T-helper 1 cell treated with Interleukin-12 subunit alpha and Interleukin-12 subunit beta and Interleukin-4 antibody, amounts not matched to agents 30 ng/mL and 1 ng/mL, for 36 hours (primary cell): ENCODE measurements at places on chromosomes 11 and 22. TPM values are rescaled to one million over a fixed set of nuclear protein-coding genes. Genes with fewer than 3 reads are reported as not detected.

Gene HEPHL1
- not detected in 2 replicates for total RNA-seq

Gene SYTL2
- 96.5 and 97.9 TPM in 2 replicates for total RNA-seq

Gene LIF
- 208 and 211 TPM in 2 replicates for total RNA-seq

Gene UBQLNL
- total RNA-seq = 0.12 and 0.34 TPM in 2 replicates

Gene TP53I11
- total RNA-seq = 2.6 and 2.7 TPM in 2 replicates

Gene OSM
- 193 and 195 TPM in 2 replicates for total RNA-seq

Gene JAML
- total RNA-seq = 53.1 and 55.6 TPM in 2 replicates

Gene TYR
- not detected in 2 replicates for total RNA-seq

Gene TRIM3
- total RNA-seq = 4.6 and 5.5 TPM in 2 replicates

Gene KCNJ11
- total RNA-seq = 0.42 and 0.61 TPM in 2 replicates

Gene NLRP14
- 0.24 and 0.34 TPM in 2 replicates for total RNA-seq

Gene TBX1
- total RNA-seq = not detected in 2 replicates

Gene RAB3IL1
- total RNA-seq = 0.34 and 0.41 TPM in 2 replicates

Gene APOBEC3G
- total RNA-seq = 110 and 112 TPM in 2 replicates

Gene TNNT3
- 6.1 and 6.7 TPM in 2 replicates for total RNA-seq

Gene FGF4
- total RNA-seq = not detected in 2 replicates

Gene TRIM5
- total RNA-seq = 22.1 and 24.0 TPM in 2 replicates

Gene MMP13
- 0.17 TPM in 1 of 2 replicates, not detected in the other for total RNA-seq

Gene BRMS1
- total RNA-seq = 53.7 and 53.8 TPM in 2 replicates

Gene MAPK11
- 29.0 and 33.2 TPM in 2 replicates for total RNA-seq

Gene OR2D2
- total RNA-seq = 0.20 TPM in 2 replicates

Gene MYOD1
- not detected in 2 replicates for total RNA-seq

Gene OR52I2
- total RNA-seq = not detected in 2 replicates

Gene TSSC4
- 51.6 and 55.3 TPM in 2 replicates for total RNA-seq

Gene DLG2
- 0.88 and 1.4 TPM in 2 replicates for total RNA-seq

Gene CEND1
- 4.0 and 4.1 TPM in 2 replicates for total RNA-seq

Gene CCDC82
- 33.0 and 36.6 TPM in 2 replicates for total RNA-seq

Gene CXCR5
- 0.51 and 0.59 TPM in 2 replicates for total RNA-seq

Gene C11orf52
- not detected in 2 replicates for total RNA-seq

Gene GSTT4
- not detected in 2 replicates for total RNA-seq

Gene OR51I1
- total RNA-seq = not detected in 2 replicates

Gene MRPL48
- 50.4 and 51.8 TPM in 2 replicates for total RNA-seq

Gene MISFA
- 4.6 and 5.3 TPM in 2 replicates for total RNA-seq

Gene GTSE1
- 55.8 and 56.0 TPM in 2 replicates for total RNA-seq

Gene OR8I2
- not detected in 2 replicates for total RNA-seq

Gene RPS25
- total RNA-seq = 1,270 and 1,290 TPM in 2 replicates

Gene PRSS23
- total RNA-seq = 8.0 and 11.7 TPM in 2 replicates

Gene SLC35C1
- total RNA-seq = 23.9 and 24.4 TPM in 2 replicates

Gene ANGPTL5
- not detected in 2 replicates for total RNA-seq

Gene LBHD1
- 18.3 and 20.9 TPM in 2 replicates for total RNA-seq

Gene EHD1
- 133 and 145 TPM in 2 replicates for total RNA-seq

Gene CFAP300
- total RNA-seq = not detected in 2 replicates
